GM12892 (cell line): ENCODE measurements at places on chromosomes 6 and 20.

DNA sequence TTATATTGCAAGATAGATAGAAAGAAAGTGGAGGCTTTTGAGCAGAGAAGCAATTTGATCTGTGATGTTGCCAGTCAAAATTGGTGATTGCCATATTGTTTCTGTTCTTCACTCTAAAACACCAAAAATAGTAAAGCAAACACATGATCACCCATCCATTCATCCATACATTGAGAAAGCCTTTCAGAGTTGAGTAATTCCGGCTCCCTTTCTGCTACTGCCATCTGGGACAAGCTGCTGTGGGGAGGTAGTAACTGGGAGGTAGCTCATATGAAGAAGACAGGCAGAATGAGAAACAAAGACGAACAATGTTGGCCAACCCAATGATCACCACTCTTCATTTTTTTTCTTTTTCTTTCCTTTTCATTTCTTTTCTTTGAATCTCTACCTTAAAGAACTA is 51.1 kb upstream of the HBS1L start:
- DNase-seq: no peak

DNA sequence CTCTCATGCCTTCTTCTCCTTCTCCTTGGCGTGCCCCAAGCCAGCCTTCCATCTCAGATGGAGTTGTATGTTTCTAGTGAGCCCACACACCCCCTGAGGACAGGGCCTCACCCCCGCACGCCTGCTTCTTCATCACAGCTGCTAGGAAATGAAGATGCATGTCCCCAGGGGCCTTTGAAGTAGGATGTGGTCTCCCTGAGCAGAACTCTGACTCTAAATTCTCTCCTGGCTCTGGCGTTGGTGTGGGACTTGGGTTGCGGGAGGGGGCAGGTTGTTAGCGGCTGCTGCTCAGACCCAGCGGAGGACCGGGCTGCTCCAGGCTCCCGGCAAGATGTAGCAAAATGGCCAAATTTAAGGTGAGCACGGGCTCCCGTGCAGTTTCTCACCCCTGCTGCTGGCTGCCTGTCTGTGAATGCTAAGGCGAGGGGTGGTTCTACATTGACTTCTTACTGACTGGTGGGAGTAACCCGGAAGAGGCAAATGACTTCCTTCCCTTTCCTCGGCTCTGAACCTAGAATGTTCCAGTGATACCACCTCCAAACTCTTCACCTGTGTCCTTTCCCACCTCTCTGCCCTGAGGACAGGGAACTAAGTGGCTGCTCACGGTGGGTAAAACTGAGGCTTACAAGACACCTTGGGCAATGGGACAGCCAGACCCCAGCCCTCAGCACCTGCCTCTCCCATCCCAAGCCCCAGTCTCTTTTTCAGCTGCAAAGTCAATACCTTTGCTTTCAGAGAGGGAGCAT is 8.8 kb downstream of the SYNJ2 start:
- no peak for DNase-seq

DNA sequence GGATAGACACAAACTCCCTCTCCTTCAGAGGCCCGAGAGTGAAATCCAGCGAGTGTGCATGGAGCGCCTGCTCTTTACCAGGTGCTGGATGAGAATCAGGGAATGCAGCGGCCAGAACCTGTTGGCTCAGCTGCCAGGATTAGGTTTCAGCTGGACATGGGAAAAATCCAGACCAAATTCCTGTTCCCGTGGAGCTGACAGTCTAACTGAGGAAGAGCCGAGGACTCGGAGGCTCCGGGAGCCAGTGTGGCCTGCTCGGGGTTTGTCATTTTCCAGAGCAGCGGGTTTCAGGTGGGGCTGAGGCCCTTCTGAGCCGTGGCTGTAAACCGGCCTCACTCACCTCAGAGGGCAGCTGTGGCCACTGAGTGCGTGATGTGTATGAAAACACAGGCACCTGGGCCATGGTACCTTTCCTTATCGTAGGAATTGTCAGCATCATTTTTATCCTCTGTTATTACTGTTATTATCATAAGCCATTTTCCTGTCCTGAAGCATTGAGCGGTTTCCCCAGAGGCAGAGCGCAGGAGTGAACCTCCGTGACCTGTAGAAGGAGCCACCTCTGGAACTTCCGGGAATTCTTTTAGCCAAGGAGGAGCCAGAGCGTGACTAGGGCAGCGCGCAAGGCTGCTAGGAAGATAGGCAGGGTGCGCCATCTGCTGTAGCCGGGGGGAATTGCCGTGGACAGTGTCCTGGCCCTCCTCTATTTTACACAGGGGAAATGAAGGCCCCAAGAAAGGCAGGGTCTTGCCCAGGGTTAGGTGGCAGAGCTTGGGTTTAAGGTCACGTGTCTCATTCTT is 27.3 kb downstream of the PKIG start:
- peak; percentile 59 for DNase-seq

- no peak for DNase-seq
These were observed 18.3 kb downstream of the HMGN4 start for GRCh38 chr6:26556263-26557070.

DNA sequence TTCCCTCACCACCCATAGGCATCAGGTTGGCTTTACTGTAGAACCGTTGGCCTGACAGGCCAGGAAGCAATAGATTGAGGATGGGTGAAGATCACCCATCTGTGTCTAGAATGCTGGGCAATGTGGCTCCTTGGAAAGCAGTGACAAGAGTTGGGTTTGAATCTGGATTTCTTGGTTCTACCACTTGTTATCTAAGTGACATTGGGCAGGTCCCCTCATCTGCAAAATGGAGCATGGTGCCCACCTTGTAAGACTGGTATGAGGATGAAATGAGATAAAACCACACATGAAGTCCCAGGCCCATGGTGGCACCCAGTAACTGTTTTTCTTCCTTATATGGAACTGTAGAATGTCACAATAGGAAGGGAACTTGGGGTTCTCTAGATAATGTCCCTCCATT is 22.6 kb upstream of the SIRPB2 start:
- no peak for DNase-seq

DNA sequence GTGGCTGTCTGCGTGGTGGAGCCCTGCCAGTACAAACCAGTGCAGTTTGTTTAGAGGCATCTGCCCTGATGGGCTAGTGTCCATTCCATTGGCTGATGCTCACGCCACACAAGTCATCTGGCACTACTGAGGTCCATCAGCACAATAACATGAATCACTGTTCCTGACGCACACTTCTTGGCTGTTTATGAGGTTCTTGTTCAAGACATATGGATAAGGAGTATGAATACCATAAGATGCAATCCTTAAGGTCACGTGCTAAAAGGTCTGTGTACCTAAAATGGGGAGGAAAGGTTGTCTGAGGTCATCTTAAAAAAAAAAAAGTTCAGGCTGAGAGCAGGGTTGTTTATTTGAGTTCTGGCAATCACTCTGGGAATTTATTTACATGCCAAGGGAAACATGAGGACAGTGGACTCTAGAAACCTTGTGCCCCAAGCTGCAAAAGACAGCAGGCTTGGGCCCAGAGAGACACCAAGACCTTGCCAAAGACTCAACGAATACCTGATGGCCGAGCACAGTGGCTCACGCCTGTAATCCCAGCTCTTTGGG is 54.1 kb upstream of the SHLD1 start:
- DNase-seq: no peak

DNA sequence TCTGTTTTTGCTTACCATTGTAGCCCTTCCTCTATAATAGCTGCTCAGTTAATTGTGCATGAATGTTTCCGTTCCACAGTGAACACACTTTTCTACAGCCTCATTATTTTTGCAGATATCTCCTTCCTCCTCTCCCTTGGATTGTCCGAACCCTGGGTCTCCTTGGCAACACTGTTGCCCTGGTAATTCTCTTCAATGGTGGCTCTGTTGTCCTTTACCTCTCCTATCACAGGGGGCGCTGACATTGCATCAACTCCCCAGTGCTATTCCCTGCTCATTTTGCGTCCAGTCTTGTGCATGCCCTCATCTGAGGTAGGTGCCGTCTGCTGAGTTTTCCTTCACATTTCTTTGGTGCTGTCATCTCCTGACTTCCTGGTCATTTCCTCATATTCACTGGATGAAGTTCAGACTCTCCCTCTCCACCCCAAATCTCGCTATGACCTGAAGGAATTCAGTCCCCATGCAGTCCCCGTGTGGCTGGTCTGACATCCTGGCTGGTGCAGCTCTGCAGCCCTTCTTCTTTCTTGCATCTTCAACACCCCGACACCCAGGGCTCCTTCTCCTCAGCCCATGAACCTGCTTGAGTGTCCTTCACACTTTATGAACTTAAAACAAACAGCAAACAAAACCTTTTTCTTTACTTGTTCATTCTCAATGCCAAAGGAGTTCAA is 21.1 kb downstream of the PHACTR2 start:
- no peak for DNase-seq

GRCh38 chr6:170210026-170210390 is 80.9 kb downstream of the DLL1 start:
- DNase-seq: no peak

- no peak for DNase-seq
These were observed 248.9 kb upstream of the THEMIS start for GRCh38 chr6:128149796-128150195.

GRCh38 chr20:8557711-8558110 is 425.6 kb downstream of the PLCB1 start:
- DNase-seq: no peak

DNA sequence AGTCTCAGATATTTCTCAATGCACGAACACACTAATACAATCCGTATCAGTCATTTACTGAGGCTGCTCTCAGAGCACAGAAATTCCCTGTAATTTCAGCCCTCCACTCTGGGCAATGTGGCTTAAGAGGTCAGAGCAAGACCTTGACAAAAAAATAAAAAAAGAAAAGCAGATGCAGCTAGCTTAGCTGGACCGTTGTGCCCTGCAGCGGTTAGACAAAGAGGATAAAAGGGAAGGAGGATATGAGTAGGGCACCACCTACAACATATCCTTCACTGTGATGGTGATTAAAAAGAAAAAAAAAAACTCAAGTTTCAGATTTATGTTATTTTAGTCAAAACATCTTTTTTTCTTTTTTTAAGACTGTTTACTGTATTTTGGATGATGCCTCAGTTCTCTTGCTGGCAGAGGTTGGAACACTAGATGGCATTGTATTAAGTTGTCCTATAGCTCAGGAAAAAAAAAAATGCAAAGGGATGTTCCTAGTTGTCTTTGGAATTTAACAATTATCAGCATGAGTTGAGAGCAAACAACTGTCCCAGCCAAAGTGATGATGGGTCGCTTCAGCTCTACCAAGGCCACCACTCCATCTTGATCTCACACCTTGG is 59.9 kb downstream of the ANKEF1 start:
- DNase-seq: no peak

- DNase-seq: no peak
These were observed 87.9 kb upstream of the RBM24 start for GRCh38 chr6:17193106-17193775.

GRCh38 chr6:163021054-163021453 is 293.3 kb downstream of the PACRG start:
- no peak for DNase-seq
